ENCODE measurements at places on chromosomes 12 and 14.

GRCh38 chr12:48985475-48985897 lies 7.4 kb downstream of the WNT1 start:
- no peak for DNase-seq

DNA sequence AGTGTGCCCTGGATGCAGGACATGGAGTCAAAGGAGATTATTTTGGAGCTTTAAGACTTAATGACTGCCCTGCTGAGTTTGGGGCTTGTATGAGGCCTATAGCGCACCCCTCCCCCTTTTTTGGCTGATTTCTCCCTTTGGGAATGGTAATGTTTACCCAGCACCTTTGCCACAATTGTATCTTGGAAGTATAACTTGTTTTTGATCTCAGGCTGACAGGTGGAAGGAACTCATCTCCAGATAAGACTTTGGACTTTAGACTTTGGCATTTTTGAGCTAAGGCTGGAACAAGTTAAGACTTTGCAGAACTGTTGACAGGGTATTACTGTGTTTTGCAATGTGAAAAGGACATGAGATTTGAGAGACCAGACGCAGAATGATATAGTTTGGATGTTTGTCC lies 110.5 kb downstream of the DERA start:
- no peak for DNase-seq

- no peak for DNase-seq
Observed at GRCh38 chr12:52964556-52965336, 15.8 kb downstream of the KRT18 start.

DNA sequence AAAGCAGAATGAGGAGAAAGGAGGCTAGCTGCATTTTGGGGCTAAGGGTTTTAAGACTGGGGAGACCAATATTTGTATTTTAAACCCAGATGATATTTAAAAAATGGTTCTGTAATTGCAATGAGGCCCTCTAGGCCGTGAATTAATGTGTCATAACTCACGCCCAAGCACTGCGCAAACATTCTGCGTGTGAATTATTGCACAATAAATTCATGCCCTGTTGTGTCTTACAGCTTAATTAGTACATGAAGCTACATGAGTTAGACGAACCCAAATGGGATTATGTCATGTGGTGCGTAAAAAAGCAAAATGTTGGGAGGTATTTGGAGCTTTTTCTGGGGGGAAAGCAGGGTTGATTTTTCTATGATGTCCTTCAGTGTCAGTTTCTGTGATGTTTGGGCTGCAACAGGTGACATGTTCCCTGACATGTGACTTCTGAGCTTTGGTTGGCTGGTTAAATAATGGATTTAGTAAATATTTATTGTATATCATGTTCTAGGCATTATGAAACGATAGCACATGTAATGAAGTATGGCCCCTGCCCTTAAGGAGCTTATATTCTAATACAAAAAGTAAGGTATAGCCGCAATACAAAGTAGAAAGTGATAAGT lies 30.4 kb upstream of the CISTR start:
- DNase-seq = no peak

DNA sequence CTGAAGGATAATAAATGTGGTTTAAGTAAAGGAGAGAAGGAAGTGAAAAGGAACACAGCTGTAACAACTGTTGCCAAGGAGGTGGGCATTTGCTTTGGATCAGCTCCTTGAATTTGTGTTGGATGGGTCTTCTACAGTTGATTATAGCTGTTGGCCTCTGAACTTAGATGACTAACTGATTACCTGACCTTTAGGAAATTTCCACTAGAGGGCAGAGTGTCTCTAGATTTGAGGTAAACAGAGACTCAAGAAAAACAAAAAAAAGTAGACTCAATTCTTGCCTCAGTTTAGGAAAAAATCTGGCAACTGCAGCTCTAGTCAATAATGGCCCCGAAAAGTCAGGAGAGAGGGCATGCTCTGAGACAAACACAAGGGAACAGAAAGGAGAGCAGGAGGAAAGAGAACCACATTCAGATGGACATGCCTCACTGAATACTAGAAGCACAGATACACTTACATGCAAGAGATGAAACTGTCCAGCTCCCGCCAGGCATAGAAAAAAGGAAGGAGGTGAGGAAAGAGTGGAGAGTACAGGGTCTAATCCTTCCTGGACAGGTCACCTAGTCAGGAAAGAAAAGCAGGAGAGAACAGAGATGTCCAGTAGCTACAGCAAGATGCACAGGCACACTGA lies 20.6 kb downstream of the COX14 start:
- no peak for DNase-seq

DNA sequence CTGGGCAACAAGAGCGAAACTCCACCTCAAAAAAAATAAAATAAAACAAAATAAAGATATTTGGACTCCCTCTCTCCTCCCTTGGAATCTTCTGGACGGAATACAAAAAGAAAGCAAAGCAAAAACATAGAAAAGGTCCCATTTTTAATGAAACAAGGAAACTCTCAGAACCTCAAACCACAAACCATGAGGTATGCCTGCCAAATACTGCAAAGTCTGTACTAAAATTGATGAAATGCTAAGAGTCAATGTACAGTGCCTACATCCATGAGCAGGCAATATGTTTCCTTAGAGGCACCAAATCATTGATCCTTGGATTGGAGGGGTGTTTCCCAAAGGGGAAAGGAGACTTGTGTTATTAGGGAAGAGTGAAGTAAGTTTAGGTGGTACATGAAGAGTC lies 8.2 kb upstream of the RPS6KA5 start:
- no peak for DNase-seq

- DNase-seq = no peak
Observed at GRCh38 chr12:14965221-14965620, 3.8 kb upstream of the ARHGDIB start.

- DNase-seq = no peak
Observed at GRCh38 chr12:12190087-12190809, 76.6 kb downstream of the LRP6 start.

DNA sequence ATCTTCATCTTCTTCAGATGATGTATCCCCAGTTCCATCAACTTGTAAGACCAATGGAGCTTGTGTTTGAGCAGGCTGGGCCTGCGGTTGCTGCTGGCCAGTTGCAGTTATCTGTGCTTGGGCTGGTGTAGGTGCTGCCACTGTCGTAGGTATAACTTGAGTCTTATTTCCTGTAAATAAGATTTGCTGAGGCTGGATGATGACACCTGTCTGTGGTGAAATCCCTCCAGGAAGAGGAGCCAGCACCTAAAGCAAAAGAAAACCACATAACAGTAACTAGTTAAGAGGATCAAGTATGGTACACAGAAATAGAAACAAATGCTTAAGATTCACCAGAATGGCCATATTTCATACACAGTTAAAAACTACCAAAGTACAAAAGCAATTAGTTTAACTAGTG lies 28.2 kb downstream of the GTF2A1 start:
- DNase-seq = no peak

All from activated B cell treated with CpG ODN at 0.5 μM for 24 hours (primary cell).